ENCODE measurements at places on chromosomes 3 and 15.
A peak's percentile ranks its signal among the peaks of the same experiment; 100 is the strongest.

- no peak for DNase-seq
Observed at GRCh38 chr3:46019707-46020106, 7.6 kb downstream of the XCR1 start.

GRCh38 chr3:59425371-59425770 lies 375.5 kb upstream of the CFAP20DC start:
- DNase-seq, result no peak

DNA sequence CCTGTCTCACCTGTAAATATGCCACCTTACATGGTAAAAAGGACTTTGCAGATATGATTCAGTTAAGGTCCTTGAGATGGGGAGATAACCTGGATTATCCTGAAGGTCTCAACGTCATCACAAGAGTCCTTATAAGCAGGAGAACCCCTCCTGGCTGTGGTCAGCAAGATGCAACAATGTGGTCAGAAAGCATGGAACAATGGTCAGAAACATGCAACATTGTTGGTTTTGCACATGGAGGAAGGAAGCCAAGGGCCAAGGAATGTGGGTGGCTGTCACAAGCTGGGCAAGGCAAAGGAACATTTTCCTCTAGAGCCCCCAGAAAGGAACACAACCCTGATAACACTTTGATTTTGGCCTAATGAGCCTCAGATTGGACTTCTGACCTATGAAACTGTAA lies 9.4 kb upstream of the SUMF1 start:
- DNase-seq, result no peak

DNA sequence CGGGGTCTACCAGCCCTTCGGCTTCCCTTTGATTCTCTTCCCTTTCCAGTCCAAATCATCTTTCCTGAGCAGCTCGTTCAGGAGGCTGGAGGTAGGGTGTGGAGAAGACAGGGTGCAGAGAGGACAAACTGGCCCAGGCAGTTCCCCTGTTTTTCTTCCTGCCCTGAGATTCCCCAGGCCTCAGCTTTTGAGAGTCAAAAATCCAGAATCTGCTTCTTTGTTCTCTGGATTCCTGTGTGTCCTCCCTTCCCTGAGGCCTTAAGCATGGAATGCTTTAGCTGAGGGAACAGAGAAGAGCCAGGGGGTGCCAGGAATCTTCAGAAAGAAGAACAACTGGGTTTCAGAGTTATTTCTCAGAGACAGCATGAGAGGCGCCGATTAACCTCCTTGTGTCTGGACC lies 26.7 kb upstream of the LRTM1 start:
- no peak for DNase-seq

GRCh38 chr15:83057696-83058376 lies 9.2 kb downstream of the BTBD1 start:
- no peak for DNase-seq

DNA sequence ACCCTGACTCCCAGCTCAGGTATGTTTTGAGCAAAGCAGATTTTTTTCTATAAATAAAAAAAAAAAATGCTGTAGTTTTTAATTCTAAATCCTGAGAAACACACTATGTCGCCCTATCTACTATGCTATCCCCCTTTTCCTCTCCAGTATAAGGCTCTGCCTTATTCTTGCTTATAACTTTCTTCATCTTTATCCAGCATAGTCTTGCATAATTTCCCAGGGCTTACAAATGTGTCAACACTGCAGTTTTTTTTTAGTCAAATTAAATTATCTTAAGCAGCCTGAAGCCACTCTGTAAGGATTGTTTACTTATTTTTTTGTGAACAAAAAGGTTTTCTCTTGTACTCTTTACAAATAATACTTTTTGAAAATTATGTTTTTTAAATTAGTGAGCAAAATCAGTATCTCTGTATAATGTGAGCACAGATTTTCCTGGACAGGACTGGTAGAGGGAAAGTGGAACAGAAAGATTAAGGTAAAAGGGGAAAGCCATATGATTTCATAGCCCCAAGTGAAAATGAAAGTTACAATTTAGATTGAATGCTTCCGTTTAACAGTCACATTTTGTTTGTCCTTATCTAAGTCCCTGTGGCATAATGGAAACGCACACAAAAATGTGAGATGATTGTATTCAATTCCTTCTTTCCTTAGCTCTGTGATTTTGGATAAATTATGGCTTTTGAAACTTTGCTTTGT lies 5.6 kb upstream of the PYDC2 start:
- no peak for DNase-seq

GRCh38 chr3:46407970-46408369 lies 911 bp downstream of the CCRL2 start:
- DNase-seq, result no peak

DNA sequence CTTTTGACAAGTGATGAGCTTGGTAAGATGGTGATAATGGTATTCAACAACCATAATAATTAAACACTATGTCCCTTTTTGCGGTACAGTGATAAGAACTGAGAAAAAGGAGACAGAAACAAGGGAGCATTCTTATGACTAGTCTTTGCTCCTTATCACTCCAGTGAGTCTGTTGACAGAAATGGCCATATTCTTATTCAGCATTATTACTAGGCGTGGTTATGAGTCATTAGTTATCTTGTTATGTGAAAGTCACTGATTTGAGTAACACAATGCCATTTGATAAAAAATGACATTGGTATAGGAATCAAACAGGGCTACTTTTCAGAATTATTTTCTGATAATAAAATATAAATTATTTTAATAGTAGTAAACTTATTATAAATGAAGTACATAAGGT lies 193.5 kb downstream of the C3orf38 start:
- DNase-seq, result no peak

DNA sequence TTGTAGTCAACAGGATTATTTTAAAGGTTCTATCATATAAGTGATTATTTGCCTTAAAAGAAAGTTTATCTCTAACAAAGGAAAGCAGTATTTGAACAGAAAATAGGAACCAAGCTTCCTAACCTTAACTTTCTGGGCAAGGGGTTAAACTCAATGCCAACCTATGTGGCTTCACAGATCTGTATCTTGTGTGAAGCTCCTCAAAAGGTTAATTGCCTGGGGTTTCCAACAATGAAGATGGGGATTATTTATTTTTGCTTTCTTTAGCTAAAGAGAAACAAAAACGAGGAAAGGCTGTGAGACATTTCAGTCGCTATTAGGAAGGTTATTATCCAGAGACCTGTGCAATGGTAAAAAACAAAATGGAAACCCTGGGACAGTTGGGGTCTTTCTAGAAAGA lies 1.1 kb upstream of the WDR82 start:
- DNase-seq, result no peak

DNA sequence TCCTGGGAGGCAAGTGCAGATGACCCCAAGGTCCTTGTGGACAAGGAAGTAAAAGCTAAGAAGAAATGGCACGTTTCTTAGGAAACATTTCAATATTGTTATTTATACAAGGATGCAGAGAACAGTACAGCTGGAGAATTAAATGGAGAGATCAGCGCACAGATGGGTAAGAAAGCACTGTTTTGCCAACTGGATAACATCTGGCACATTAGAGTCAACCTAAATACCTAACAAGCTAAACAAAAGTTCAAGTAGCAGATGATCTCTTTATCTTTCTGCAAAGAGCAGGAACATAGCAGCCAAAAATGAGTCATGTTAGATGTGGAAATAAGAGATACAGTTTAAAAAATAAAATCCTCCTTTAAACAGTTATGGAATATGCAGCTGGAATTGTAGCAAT lies 15.7 kb upstream of the DPPA4 start:
- DNase-seq, result no peak

DNA sequence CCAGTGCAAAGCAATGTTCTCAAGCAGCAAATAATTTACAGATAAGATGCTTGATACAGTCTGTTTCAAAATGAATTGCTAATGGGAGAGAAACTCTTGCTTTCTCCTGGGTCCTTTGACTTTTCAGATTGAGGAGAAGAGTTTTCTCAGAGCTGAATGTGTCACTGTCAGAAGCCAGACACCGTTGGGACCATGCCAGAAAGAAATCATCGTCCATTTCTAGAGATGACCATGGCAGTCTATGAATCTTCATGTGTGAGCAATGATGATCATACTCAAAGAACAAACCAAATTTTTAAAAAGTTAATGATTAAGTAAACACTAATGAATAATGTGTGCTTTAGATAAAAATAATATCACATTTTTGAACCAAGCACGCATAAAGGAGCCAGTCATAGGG lies 77.6 kb downstream of the ZNF385D start:
- DNase-seq, result no peak

- DNase-seq, result no peak
Observed at GRCh38 chr3:43817825-43818224, 127.1 kb downstream of the ABHD5 start.

DNA sequence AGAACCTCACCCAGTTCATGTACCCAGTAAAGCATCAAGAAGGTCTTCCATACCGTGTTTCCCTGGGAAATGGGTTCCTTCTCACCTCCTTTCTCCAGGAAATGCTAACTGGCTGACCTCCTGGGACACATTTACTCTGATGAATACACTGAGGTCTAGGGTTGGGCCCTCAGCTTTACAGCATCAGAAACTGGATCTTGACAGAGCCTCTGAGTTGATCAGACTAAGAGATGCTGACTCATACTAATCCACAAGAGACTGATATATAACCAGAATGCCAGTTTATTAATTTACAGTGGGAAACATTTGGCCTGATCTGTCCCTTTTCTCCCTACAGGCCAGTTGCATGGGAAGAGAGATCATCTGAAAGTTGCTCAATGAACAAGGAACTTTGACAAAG lies 55.8 kb downstream of the GTF2E1 start:
- no peak for DNase-seq

DNA sequence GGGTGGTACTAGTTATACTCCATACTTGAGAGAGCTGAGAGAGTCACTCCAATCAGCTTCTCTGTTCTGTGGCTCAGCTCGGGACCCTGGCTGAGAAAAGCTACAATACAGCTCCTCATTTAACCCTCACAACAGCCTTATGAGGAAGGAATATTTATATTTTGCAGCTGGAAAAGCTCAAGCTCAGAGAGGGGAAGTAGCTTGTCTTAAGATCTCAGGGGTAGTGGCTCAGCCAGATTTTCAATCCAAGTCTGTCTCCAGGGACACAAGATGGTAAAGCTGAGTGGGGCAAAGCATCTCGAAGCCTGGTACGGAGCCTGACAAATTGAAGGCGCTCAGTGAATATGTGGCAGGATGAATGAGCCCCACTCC lies 14.8 kb downstream of the SCAMP2 start:
- DNase-seq, result no peak

- no peak for DNase-seq
Observed at GRCh38 chr3:74845081-74845480, 230.6 kb upstream of the CNTN3 start.

- DNase-seq, result no peak
Observed at GRCh38 chr3:106065831-106066230, 197.0 kb upstream of the CBLB start.

DNA sequence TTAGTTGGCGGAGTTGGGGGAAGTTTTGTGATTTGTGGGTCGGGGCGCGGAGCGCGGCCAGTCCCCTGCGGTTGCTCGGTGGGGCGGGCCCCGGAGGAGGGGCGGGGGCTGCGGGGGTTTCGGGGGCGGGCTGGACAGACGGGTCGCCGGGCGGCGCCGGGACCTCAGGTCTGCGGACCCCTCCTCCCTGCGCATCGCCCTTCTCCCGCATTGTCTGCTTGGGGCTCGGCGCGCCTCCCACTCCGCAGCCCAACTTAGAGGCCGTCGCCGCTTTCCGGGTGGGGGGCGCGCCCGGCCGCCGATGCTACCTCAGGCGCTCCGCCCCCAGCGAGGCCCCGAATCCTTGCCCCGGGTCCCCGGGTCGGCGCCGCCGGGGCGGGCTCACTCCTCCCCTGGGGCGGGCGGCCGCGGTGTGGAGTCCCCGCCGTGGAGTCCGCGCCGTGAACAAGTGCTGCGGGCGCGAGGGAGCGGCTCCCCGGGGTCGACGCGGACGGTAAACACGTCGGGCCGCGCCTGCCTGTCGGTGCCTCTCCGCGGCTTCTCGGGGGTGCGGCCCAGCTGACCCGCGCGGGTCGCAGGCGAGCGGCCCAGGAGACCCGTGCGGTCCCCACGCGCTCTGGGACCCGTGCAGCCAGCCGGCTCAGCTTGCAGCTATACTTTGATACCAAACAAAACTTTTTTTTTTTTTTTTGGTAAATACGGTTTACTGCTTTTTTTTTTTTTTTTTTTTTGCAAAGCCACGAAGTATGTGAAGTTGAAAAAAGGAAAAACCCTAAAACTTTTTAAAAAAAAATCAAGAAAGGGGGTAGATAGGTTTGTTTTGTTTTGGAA lies 624 bp downstream of the AKAP13 start:
- DNase-seq, result peak; percentile 65

GRCh38 chr15:86555939-86556338 lies 476.3 kb downstream of the AGBL1 start:
- no peak for DNase-seq

DNA sequence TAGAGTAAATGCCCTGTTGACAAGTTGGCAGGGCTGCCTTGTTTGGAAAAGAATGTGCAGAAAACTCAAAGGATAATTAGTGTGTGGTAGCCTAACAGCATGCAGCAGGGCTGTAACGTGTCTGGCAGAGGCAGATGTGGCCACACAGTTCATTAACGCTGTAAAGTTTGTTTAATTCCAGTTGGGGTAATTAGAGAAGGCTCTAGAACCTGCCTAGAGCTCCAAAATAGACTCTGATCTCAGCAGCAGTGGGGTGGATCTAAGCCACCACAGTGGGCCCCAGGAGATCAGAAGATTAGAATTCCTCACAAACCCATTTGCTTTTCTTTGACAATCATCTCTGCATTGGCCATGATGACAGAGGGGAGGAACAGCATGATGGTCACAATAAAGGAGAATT lies 65.1 kb upstream of the LEKR1 start:
- no peak for DNase-seq

GRCh38 chr15:74369756-74370155 lies 2.3 kb upstream of the CYP11A1 start:
- no peak for DNase-seq

- DNase-seq, result no peak
Observed at GRCh38 chr3:115699706-115700105, 76.4 kb downstream of the GAP43 start.

DNA sequence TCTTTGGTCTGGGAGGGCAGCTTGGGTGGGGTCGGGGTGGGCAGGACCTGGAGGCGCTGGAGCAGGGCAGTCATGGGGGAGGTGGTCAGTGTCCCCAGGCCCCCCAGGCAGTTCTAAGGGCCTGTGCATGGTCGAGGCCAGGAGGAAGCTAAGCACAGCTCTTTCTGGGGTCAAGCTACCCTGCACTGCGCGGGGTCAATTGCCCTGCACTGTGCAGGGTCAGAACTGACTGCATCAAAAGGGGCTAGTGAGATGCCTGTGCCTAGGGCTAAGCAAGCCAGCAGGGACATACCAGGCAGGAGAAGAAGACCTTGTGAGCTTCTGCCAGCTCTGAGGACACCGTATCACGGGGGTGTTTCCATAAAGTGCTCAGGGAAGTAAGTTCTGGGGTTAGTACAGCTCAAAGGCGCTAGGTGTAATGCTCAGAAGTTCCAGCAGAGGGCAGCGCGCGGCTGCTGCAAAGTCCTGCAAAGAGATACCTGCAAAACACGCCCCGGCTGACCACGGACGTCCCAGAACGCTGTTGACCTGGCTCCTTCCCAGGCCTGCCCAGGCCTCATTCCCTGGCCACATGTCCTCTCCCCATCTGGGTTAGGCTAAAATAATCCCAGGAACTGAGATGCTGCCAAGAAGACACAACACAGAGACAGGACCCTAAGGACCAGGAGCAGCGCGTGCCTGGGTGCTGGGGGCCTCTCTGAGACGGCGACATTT lies 18.8 kb upstream of the IQSEC1 start:
- peak; percentile 85 for DNase-seq

Data from common myeloid progenitor, CD34-positive (primary cell).